Stimulated activated CD4-positive, alpha-beta T cell treated with anti-CD3 and anti-CD28 coated beads, Interleukin-4, amount 100 ng/mL, for 24 hours (primary cell): ENCODE measurements at places on chromosomes 1 and 21.

- no peak for DNase-seq
Measured at GRCh38 chr1:156794506-156795373, 21.9 kb downstream of the SH2D2A start.

DNA sequence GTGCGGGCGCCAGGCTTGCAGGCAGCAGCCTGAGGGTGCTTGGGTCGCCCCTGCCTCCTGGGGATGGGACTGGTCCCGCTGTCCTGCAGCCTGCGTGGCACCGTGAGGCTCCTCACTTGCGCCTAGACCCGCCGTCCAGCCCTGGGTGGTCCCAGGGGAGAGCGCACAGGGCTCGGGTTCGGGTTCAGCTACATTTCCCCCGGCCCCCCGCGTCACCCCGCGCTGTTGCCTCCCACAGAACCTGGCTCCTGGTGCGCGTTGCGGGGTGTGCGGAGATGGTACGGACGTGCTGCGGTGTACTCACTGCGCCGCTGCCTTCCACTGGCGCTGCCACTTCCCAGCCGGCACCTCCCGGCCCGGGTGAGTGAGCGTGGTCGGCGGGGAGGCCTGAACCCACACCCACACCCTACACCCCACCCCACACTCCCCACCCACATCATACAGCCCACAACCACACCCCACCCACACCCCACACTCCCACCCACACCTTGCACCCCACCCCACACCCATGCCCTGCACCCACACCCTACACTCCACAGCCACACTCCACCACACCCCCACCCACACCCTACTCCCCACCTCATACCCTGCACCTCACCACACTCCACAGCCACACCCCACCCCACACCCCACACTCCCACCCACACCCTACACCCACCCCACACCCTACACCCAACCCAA, 6.2 kb upstream of the PFKL start:
- DNase-seq = no peak

GRCh38 chr1:212030936-212031528, 4.3 kb downstream of the INTS7 start:
- DNase-seq = no peak

DNA sequence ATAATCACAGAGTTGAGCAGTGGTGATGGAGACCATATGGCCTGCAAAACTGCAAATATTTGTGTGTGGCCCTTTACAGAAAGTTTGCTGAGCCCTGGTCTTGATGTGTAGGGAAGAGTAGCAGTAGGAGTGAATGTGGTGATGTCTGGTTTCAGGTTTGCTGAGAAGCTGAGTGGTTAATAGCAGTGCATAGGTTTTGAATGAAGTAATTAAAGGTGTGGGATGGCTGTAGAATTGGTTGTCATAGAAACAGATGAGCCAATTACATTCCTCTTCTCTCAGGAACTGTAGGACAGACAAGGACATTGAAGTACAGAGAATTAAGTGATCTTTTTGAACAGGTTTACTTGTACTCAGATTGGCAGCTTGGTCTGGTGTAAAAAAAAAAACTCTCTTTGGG, 37.4 kb downstream of the PRDM2 start:
- no peak for DNase-seq

GRCh38 chr1:226682871-226683814, 55.9 kb downstream of the ITPKB start:
- DNase-seq = peak; percentile 51

GRCh38 chr1:106061586-106062495, 994.6 kb upstream of the PRMT6 start:
- no peak for DNase-seq
